ENCODE measurements at places on chromosomes 1 and 21. TPM values are rescaled to one million over a fixed set of nuclear protein-coding genes. Genes with fewer than 3 reads are reported as not detected.

Gene SLC25A34
- total RNA-seq: 1.8 TPM

- no peak for ATAC-seq
Observed at GRCh38 chr1:27736252-27736651, 10.5 kb downstream of the FAM76A start.

Gene NIBAN1
- 556 TPM for total RNA-seq

Gene PRELP
- total RNA-seq: 63.9 TPM

DNA sequence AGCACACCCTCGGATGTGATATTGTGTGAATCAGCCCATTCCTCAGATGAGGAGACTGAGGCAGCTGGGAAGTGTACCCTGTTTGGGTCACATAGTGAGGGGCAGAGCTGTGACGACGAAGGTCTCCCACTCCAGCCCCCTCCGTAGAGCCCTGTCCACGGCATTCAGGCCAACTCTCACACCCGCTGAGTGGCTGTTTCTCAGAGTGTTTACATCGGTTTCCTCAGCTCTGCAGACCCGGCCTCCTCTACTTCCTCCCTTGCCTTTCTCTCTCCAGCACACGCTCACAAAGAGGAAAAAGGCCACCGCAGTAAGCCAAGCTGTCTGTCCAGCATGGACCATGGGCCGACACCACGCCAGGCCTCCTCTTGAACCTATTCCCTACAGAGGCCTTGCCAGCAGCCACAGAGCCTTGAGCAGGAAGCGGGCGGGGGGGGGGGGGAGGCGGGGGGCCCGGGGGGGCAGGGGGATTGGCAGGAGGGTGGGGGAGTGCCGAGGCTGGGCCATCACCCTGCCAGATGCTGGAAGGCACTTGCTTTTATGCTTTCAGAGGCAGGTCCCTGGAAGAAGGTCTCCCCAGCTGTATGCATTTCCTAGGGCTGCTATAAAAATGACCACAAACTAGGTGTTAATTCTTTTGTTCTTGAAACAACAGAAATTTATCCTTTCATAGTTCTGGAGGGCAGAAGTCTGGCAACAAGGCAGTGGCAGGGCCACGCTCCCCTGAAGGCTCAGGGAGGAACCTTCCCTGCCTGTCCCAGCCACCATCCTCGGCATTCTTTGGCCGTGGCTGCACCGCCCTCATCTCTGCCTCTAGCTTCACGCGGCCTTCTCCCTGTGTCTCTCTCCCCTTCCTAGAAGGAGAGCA, 178.4 kb downstream of the PSMG1 start:
- ATAC-seq: peak; percentile 60

Gene PDZK1
- total RNA-seq: 0.46 TPM

Gene PLA2G2F
- total RNA-seq: not detected

DNA sequence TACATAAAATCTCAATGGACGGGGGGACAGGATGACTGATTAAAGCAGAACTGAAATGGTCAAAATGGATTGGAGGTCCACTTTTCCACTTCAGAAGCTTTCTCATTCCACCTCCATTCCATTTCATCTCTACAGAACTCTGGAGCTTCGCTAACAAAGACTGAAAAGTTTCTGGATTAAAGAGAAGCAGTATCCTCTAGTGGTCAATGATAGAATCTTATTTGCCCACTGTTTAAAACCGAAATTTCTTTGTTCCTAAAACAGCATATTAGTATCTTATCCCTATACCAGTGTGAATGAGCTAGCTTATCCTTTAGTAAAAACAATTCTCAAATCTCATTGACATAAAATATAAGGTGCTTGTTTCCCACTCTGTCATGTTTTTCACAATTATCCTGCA, 890.6 kb downstream of the KCNT2 start:
- no peak for ATAC-seq

Gene FAM163A
- total RNA-seq: not detected

DNA sequence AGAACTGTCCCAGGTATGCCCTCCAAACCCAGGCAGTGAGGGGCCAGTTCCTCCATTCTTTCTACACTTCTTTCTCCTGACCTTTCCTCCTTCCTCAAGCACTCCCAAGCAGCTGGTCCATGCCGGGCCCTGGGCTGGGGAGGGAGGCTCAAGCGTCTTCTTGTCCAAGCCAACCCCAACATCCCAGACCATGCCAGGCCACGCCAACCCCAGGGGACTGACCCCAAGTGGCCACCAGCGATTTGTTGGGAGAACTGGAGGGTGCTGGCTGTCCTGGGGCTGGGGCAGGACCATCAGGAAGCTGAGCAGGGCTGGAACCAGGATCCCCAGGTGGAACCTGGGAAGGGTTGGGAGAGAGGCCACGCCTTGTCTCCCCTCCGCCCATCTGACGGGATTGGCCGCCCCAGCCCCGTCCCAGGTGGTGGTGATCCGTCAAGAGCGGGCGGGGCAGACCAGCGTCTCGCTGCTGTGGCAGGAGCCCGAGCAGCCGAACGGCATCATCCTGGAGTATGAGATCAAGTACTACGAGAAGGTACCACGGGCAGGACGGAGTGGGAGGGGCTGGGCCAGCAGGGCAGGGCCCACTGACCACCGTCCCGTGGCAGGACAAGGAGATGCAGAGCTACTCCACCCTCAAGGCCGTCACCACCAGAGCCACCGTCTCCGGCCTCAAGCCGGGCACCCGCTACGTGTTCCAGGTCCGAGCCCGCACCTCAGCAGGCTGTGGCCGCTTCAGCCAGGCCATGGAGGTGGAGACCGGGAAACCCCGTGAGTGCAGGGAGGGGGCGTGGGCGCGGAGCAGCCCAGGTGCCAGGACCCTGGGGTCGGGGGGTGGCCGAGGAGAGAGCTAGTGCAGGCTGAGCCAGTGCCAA, 29.9 kb downstream of the EPHA8 start:
- ATAC-seq: no peak

Gene OR10J1
- total RNA-seq: not detected

- no peak for ATAC-seq
Observed at GRCh38 chr1:203996126-203996525, 76.8 kb upstream of the SOX13 start.

DNA sequence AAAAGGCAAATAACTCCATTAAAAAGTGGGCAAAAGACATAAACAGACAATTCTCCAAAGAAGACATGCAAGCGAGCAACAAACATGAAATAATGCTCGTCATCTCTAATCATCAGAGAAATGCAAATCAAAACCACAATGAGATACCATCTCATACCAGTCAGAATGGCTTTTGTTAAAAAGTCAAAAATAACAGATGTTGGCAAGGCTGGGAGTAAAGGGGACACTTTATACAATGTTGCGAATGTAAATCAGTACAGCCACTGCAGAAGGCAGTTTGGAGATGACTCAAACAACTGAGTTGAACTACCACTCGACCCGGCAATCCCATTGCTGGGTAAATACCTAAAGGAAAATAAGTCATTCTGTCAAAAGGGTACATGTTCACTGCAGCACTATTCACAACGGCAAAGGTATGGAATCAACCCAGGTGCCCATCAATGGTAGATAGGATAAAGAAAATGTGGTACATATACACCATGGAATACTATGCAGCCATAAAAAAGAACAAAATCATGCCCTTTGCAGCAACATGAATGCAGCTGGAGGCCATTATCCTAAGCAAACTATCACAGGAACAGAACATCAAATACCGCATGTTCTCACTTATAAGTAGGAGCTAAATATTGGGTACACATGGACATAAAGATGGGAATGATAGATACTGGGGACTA, 25.9 kb downstream of the TSPAN2 start:
- no peak for ATAC-seq

DNA sequence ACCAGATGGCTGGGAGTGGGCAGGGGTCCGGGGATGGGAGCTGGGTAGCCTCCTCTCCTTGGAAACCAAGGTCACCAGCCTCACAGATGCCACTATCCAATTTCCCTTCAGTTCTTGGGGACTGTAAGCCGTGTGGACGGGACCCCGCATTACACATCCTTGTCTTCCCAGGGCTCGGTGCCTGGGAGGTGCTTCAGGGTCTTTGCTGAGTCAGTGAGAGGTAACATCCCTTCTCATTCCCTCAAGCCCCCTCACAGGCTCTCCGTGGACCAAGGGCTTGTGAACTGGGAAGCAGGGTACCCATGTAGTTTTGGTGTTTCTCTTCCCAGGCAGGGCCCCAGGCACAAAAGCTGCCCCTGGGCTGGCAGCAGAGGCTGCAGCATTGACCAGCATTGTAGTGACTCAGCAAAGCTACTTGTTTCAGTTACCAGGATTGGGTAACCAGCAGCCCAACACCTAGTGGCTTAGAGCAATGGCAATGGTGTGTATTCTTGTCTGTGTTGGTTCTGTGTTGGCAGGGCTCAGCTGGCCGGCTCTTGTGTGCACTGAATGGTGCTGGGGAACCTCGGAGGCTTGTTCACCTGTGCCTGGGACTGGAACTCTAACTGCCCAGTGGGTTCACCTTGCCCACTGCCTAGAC, 24.6 kb upstream of the PCBP3 start:
- no peak for ATAC-seq

Gene SMIM1
- 4.7 TPM for total RNA-seq

- ATAC-seq: no peak
Observed at GRCh38 chr1:33254491-33254890, 1.8 kb upstream of the ZNF362 start.

DNA sequence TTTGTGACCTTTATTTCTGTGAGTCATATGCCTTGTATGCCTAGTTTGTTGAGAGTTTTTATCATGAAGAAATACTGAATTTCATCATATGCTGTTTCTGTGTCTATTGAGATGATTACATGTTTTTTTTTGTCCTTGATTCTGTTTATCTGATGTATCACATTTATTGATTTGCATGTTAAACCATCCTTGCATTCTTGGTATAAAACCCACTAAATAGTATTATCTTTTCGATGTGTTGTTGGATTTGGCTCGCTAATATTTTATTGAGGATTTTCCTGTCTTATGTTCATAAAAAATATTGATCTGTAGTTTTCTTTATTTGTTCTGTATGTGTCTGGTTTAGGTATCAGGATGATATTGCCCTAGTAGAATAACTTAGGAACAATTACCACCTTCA, 164.7 kb upstream of the CHRM3 start:
- ATAC-seq: no peak

Gene TMPRSS15
- total RNA-seq: not detected

GRCh38 chr1:3581296-3582036, 29.8 kb downstream of the MEGF6 start:
- peak; percentile 12 for ATAC-seq

Gene ANXA9
- total RNA-seq: not detected

DNA sequence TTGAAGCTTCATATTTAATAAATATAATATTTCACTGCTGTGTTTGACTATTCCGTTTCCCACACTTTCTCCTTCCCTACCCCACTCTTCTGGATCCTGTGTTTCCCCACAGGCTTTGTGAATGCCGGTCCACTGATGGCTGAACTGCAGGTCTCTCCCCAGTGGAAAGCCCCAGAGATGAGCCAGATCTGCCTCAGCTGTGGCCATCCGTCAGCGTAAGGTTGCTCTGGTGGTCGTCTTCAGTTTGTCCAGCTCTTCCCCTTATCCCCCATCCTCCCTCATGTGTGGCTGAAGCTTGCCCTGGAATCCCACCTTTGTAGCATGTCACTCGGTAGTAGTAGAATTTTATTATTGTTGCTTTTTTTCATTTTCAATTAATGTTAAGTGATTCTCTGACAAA, 11.4 kb downstream of the SMAP2 start:
- no peak for ATAC-seq

Gene APOBEC4
- not detected for total RNA-seq

GRCh38 chr21:45860493-45861155, 120.9 kb upstream of the COL6A1 start:
- no peak for ATAC-seq

Gene PERM1
- total RNA-seq: 0.39 TPM

Gene TSSK3
- total RNA-seq: not detected

All from gastroesophageal sphincter (tissue), 4 donors.